NCI-H226 (cell line): ENCODE measurements at places on chromosomes 3 and 15.

DNA sequence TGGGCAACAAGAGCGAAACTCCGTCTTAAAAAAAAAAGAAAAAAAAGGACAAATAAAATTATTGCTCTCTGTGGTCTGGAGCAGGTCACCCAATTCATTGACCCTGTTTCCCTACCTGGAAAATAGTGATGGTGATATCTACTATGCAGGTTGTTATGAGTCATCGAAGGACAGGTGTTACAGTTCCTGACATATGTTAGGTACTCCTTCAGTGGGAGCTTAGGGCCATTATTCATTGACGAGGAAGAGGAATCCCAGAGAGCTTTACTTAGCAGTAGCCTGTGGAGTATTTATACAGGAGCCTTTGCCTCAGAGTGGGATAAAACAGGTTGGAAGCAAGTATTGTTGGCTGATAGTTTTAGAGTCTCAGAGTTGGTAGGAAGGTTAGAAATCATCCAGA, 74.5 kb downstream of the SLC7A14 start:
- no peak for DNase-seq

DNA sequence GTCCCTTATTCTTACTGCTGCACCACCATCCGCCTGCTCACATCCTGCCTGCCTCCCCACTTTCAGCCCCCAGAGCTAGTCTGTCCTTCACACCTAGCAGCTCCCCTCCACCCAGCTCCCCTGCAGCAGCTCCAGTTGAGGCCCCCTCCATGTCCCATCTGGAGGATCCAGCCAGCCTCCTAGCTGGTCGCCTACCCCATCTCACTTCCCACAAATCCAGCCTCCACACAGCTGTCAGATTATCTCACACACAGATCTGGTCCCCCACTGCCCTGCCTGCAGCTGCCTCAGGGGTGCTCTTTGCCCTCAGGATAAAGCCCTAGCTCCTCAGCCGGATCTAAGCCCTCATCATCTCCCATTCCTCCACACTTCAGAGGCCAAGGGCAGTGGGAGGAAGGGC, 8.8 kb upstream of the SEMA7A start:
- no peak for DNase-seq

- DNase-seq = no peak
Observed at GRCh38 chr3:159380891-159381290, 579.0 kb downstream of the MFSD1 start.

- no peak for DNase-seq
Observed at GRCh38 chr3:130093741-130094391, 12.2 kb downstream of the ALG1L2 start.

GRCh38 chr15:75631935-75632334, 6.4 kb upstream of the SNUPN start:
- no peak for DNase-seq

- DNase-seq = no peak
Observed at GRCh38 chr15:69723404-69724096, 270.9 kb downstream of the RPLP1 start.

GRCh38 chr15:41891226-41891625, 2.6 kb downstream of the SPTBN5 start:
- no peak for DNase-seq

DNA sequence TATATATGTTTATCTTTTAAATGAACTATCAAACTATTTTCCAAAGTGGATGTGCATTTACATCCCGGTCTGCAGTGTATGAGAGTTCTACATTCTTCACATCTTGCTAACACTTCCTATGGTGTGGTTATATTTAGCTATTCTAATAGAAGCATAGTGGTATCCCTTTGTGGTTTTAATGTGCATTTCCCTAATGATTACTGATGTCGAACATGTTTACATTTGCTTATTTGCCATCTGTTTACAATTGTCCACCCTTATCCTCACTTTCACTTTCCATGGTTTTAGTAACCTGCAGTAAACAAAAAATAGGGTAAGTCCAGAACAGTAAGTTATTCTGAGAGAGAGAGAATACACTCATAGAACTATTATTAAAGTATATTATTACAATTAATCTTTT, 360.5 kb upstream of the NAALADL2 start:
- no peak for DNase-seq

DNA sequence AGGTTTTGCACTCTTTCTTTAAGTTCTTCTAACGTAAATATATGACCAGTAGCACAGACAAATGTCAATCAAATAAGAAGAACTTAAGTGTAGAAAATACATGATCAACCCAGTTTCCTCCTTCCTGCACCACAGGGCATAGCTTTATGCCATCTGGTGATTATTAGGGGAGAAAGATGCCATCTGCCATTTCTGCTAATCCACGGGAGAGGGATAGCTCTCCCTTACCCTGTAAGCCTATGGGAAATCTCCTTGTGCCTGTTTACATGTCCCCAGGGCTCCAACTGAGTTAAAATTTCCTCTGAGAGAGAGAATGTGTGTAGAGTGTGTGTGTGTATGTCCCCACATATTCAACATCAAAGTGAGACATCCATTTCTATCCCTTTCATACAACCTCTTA, 135.9 kb downstream of the RSL24D1 start:
- DNase-seq = no peak

DNA sequence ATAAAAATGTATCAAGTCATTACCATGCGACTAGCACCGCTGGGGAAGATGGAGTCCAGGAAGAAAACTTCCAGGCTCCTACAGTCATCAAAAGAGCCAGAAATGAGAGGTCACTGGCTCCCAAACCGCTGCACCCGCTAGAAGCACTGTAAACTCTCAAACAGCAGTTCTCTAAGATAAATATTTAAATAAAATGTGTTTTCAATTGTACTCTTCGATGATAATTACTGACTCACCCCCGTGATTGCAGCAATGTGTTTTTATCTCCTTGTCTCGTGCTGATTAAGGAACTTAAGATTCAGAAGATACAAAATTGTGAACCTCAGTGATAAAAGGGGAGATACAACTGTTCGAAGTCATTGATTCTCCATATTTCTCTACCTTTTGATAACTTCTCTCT, 45.8 kb upstream of the FOXP1 start:
- DNase-seq = no peak

- DNase-seq = no peak
Observed at GRCh38 chr3:179244878-179245277, 6.0 kb downstream of the KCNMB3 start.

GRCh38 chr3:51739110-51739509, 32.2 kb downstream of the GRM2 start:
- DNase-seq = no peak

- DNase-seq = no peak
Observed at GRCh38 chr3:107013641-107014040, 363.6 kb upstream of the CCDC54 start.

GRCh38 chr3:37249294-37249693, 74.9 kb upstream of the LRRFIP2 start:
- DNase-seq = no peak

GRCh38 chr15:73328981-73329380, 39.8 kb downstream of the HCN4 start:
- DNase-seq = no peak

DNA sequence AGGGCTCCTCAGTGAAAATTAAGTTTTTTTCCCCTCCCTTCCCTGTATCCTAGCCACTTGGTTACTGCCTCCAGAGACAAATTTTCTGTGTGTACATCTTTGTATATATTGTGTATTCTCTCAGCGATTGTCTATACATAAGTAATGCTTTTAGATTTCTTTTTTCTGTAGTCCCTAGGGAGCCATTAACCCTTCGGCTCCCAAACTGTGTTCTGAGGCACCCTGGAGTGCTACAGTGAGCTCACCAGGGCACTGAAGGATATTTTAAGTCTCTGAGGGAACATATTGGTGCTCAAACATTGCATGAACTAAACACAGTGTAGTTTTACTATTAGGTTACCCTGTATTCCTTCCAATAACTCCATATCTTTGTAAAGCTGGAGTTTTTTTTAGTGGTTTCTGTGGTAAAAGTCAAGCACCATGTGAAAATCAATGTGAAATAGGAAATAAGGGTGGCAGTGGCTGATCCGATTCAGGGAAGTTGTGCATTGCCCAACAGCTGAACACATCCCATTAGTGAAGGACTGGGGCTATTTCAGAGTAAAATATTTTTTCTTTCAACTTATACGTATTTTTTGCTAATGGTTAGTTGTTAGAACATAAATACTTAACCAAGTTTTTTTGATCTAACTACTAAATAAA, 43.0 kb downstream of the USP13 start:
- no peak for DNase-seq

GRCh38 chr15:66865622-66866611, 163.9 kb downstream of the SMAD6 start:
- no peak for DNase-seq

- DNase-seq = no peak
Observed at GRCh38 chr3:3015185-3016089, 94.7 kb downstream of the IL5RA start.

- no peak for DNase-seq
Observed at GRCh38 chr15:99110581-99111320, 5.9 kb downstream of the SYNM start.

- DNase-seq = peak; percentile 63
Observed at GRCh38 chr15:90529371-90530249, at the start of gene CRTC3. TSS of gene CRTC3 (plus strand) at chr15:90529923. CDS start at chr15:90530072, 149 bp downstream.

DNA sequence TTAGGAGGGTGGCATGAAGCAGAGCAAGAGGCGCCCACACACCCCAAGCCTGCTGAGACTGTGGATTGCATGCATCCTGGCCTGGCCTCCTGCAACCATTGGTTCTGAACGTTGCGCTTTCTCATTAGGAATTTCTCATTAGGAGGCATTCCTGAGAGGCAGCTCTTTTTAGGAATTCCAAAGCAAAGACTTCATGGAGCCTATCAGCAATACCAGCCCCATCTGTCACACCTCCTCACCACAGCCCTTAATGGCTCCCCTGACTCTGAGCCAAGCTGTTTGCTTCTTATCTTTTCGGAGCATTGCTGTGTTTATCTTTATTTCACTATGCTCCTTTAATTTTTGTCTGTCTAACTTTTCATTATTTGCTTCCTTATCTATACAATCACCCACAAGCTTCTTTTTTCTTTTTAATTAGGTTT, 226.9 kb downstream of the CACNA2D3 start:
- DNase-seq = peak; percentile 60
